HL-60 (cell line): ENCODE measurements at places on chromosomes 7 and 10.

DNA sequence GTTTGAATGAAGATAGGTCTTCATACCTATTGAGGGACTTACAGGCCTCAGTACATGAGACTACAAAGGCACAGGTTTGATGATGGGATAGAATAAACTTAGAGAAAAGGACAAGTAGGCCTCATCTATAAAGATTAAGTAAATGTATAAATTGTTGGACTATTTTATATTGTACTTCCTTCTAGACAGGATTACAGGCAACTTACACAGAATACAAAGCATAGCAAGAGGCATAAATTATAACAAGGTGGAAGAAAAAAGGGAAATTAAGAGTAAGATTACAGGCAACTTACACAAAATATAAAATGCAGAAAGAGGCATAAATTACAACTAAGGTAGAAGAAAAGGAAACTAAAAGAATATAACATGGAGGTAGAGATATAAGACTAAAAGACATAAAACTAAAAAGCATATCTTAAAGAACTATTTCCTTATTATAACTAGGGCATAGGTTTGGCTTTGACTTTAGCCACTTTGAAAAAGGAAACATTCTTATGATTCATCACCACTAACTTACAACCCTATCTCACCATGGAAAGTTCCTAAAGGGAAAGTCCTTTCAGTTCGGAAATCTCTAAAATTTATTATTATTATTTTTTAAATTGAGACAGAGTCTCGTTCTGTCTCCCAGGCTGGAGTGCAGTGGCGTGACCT is 153.1 kb downstream of the GALNT11 start:
- DNase-seq = no peak

DNA sequence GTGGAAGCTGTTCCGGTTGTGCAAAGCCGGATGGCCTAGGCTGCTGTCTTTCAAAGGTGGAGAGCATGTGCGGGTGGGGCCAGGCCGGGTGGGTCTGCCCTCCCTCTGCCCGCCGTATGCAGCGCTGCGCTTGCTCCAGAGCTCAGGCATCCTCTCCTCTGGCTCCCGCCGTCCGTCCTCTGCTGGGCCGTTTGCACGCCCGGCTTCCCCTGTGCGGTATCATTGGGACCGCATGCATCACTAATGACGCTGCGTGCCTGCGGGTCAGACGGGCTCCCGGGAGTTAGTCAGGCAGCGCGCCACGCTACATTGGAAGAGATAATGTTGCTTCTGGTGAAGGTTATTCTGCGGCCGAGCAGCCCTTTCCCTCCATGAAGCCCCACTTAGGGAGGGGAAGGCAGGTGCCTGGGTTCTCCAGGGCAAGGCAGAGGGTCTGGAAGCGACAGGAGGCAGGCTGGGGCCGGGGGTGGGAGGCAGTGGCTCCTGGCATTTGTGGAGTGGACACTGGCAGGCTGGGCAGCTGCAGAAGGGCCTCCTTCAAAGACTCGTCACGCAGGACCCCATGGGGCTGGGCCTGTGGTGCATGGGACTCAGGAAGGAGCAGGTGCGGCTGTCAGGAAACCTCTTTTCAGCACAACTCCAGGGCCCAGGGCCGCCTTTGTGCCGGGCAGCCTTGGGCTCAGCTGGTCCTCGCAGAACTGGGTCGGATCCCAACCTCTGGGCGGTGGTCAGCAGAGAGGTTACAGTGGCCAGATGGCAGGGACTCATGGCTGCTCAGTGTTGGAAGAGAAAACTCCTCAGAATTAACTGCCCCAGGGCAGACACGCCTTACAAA is 318.5 kb downstream of the WDR37 start:
- DNase-seq = no peak

GRCh38 chr10:47028466-47028865 is 117.2 kb downstream of the PTPN20 start:
- no peak for DNase-seq

- DNase-seq = no peak
Observed at GRCh38 chr10:117549100-117549585, 6.6 kb downstream of the EMX2 start.

DNA sequence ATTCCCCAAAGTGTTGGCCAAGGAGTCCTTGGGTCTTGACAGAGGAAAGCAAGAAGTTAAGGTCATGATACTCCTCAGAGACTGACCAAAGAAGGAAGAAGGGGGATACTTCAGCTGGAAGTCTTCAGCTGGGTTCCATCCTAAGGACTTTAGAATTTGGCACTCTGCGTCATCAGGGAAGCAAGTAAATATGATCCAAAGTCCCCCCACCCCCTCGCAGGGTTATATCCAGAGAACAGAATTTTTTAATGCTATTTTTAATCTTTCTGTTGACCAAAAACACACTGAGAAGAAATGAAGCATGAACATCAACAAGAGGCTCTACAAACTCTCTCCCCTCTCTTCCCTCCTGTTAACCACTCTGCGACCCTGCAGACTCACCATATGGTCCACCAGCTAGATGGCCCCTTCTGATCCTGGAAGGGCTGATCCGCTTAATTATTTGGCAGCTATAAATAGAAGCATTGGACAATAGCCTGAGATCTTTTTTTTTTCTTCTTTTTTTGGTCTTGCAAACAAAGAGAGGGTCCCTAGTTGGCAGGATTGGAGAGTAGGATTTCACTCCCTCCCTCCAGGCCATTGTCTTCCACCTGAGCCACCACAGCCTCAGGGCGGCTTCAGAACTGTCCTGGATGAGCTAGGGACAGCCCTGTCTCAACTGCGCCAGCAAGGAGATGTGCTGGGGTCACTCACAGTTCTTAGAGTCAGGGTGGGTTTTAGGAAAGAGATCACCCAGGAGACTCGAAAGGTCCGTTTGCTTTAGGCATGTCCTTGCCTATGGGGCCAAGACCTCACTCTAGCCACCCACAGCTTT is 196.0 kb downstream of the KCNMA1 start:
- no peak for DNase-seq

GRCh38 chr7:73707045-73707631 is 12.3 kb downstream of the STX1A start:
- DNase-seq = peak; percentile 80

GRCh38 chr10:132698211-132698751 is 87.7 kb downstream of the NKX6-2 start:
- no peak for DNase-seq

GRCh38 chr7:143217806-143218205 is 4.0 kb upstream of the TAS2R40 start:
- DNase-seq = no peak

DNA sequence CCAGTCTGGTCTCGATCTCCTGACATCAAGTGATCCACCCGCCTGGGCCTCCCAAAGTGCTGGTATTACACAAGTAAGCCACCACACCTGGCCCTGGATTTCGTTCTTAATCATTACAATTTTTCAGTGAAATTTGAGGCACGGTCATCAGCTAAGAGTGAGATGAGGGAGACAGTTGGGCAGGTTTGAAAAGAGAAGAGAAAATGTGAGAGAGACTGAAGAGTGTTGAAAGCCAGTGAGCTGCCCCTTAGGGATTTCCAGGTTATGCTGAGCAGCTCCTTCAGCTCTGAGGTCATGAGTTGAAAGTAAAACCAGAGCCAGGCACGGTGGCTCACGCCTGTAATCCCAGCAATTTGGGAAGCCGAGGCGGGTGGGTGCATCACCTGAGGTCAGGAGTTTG is 5.9 kb upstream of the UPF2 start:
- no peak for DNase-seq

DNA sequence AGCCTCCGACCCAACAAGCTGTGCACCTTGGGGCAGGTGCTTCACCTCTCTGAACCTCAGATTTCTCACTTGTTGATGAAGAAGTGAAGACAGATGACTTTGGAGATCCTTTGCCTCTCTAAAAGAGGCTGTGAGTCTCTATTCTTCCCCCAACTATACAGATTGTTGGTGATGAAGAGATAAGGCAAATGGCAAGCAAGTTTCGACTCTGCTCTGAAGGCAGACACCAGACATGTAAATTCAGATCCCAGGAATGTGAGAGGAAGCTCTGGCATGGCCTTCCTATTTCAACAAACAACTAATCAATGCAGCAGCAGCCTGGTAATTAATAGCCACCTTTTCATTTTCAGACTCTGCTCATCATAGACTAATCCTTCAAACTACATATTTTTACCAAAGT is 74.2 kb upstream of the EGR2 start:
- DNase-seq = no peak

DNA sequence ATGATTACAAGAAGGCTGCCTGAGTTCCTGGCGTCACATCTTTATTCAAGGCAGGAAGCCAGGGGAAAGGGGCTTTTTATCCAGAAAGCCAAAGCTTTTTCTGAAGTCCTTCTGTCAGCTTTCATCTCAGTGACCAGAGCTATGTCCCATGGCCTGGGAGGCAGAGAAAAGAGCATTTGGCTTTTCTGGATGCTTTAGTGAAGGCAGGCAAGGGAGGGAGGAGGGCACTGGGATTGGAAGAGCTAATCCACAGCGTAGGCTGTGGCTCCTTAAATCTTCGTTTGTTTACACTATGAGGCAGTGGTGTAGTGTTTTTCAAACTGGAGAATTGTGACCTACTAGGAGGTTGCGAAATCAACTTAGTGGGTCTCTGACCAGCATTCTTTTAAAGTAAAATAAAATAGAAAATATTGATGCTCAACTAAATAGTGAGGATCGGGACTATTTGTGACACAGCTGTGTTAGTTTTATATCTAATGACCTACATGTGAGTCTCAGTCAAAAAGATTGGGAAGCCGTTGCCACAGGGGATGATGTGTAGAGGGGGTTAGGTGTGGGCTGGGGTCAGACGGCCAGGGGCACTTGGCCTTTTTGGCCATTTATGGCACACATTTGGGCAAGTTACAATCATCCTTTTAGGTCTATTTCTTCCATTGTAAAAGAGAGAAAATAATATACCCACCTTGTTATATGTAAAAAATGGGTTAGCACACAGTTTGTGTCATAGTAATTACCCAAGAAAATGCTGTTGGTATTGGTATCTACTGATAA is 14.1 kb downstream of the CRYGN start:
- no peak for DNase-seq

GRCh38 chr7:148699024-148699781 is 500 bp downstream of the CUL1 start:
- DNase-seq = no peak

DNA sequence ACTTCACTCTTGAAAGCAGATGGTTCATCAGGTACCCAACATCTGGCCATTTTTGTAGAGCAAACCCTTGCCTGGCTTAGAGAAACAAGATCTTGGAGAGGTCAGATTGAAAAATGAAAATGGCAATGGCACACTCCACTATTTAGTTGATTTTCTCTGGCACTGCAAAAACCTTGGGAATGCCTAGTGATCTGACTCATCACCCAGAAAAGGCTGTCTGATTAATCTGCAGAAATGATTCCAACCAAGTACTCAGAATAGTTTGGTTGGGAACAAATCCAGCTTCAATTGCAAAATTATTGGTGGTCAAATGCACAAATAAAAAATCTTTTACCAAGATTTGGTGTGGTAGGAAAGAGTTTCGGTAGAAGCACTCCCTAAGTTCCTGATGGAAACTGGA is 351.2 kb downstream of the PHTF2 start:
- DNase-seq = no peak

- no peak for DNase-seq
Observed at GRCh38 chr10:10056961-10057360, 960.7 kb upstream of the CELF2 start.

GRCh38 chr7:134514663-134515062 is 12.7 kb upstream of the AKR1B10 start:
- peak; percentile 48 for DNase-seq

DNA sequence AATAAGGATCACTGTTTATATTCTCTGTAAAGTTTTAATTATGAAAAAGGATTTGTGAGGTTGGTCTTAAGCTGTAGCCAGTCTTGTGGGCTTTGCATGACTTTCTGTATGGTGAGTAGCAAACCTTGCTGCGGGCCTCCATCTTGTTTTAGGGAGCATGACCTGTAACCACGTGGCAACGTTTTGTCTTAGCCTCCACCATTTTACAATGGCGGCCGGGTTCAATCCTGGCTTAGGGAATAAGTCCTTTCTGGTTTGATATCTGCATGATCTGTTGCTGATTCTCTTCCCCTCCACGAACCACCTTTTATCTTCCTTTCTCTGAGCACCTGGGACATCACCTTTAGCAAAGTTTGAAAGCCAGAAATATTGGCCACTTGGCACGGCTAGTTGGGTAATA is 32.5 kb upstream of the OPTN start:
- DNase-seq = no peak

- DNase-seq = no peak
Observed at GRCh38 chr10:58638388-58638787, 125.7 kb downstream of the BICC1 start.

DNA sequence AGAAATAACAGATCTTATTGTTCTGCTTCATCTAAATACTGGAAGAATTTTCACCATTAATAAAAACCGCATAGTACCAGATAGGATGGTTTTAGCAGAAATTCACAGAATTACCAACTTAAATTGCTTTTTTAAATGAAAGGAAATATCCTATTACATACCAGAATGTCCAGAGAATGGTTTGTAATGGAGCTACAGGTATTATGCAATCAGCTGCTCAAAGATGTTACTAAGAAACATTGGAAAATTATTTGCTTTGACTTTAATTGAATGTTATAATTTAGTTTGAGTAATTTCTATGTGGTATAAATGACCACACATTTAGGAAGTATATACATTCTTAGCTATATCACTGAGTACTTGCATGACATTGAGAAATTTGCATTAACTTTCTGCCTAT is 338.3 kb downstream of the ETV1 start:
- DNase-seq = no peak

- DNase-seq = no peak
Observed at GRCh38 chr10:42543840-42544372, 94.5 kb downstream of the ZNF33B start.

- DNase-seq = no peak
Observed at GRCh38 chr7:95421847-95422444, 12.9 kb downstream of the PON2 start.

DNA sequence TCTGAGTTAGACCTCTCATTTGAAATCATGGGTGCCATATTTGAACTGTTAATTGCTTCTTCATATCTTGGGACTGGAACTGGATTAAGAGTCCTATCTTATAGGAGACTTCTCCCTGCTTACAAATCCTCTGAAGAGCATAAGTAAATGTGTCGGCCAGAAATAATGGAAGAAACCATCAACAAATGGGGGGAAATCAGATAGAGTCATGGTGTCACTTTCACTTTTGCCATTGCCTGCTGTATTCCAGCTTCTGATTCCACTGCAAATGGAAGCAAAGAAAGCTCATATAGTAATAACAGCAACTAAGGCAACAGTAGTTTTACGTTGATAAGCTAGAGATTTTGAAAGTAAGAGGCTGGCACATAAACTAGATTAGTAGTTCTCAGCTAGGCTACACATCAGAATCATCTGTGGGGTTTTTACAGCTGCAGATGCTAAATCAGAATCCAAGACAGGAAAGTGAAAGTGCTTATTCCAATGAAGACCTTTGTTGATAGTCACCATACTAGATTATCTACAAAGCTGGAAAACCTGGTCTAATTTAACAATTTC is 12.3 kb upstream of the CRPPA start:
- DNase-seq = no peak

- DNase-seq = no peak
Observed at GRCh38 chr10:98270073-98270740, 2.2 kb upstream of the LOXL4 start.
